GM19239 (cell line): ENCODE measurements at places on chromosomes 5 and 9.

DNA sequence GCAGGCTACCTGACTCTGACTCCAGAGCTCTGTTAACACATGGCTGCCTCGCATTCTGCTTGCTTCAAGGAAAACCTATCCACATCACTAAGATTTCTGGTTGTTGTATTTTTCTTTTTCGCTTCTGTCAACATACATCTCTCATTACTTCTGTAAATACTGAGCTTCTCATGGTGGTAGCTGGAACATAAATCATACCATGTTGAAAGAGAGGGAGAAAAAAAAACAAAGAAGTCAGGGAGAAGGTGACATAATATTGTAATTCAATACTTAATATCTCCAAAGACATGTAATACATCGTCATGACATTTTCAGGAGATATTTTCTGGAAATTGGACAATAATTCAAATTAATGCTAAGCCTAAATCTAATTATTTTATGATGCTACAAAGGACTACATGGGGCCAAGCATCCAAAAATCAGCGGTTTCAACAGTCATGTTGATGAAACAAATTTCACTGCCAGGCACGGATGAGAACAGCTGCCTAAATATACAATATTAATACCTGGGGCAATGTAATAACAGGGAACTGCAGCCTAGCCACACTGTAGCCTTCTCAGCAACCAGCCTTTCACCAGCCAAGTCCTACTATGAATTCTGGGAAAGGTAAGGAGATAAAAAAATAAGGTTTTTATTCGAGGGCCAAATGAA, 332.0 kb downstream of the TRIM32 start:
- no peak for DNase-seq

DNA sequence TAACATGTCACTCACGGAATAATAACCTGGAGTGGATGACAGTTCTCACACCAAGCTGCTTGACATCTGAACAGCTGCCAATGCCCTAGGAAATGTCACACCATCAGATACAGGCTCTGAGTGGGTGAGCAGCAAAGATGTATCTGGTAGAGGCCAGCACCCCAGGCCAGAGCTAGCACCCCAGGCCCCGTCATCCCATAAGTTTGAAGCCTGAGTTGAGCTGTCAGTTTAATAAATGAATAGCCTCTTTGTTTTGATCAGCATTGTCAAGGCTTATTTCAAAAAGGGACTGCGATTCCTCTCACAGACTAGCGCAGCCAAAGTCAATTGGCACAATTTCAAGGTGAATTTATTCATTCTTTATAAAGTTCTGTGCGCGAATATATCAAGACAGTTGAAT, 1327.1 kb downstream of the MAT2B start:
- no peak for DNase-seq

DNA sequence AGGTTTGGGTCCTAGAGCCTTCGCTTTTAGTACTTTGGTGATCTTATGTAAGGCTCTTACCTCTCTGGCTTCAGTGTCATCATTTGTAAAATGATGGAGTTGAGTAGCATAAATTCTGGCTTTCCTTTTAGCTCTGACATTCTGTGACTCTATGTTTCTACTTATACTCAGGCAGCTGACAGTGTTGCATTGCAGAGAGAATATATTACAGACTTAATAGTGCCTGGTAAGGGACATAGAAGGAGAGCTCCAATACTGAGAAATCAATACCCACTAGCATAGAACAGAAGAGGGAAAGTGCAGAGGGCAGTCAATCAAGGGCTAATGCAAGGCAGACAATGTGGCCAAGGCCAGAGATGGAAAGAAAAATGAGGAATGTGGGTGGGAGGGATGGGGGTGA, 371.4 kb upstream of the TLE4 start:
- no peak for DNase-seq

DNA sequence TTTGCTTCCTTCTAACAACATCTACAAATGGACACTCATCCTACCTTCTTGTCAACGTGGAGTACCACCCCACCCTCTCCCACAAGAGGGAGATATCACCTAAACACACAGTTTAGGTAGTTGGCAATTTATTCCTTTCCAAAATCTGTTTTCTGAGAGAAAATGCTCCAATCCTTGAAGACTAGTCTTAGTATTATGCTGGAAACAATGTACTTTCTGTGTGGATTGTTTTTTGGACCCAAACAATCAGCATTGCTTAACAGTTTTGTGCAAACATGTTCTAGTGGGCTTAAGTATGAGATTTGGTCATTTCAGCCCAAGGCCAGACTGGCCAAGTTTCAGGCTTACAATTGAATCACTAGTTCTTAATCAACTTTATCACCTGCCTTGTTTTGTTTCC, 359.1 kb downstream of the ARHGEF28 start:
- DNase-seq: no peak

DNA sequence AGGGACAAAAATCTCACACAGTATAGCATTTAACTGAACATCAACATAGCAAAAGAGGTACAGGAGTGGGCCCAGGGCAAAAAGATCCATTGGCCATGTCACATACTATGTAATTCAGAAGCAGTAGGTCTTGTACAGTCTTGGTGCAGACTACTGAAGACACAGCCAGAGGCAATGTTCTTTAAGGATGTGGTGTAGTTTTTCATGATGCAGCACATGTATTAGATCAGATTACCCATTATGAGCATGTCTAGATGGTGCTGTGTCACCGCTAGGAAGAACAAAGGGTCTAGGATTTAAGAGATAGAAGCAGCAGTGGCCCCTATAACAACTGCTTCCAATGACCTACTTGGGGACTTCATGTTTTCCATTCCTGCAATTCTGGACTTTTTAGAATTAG, 610.4 kb upstream of the MEF2C start:
- no peak for DNase-seq

- DNase-seq: no peak
Measured at GRCh38 chr9:86242071-86242470, 17.4 kb downstream of the C9orf153 start.

GRCh38 chr9:38347271-38347671, 45.2 kb upstream of the ALDH1B1 start:
- no peak for DNase-seq

GRCh38 chr5:122163121-122164069, 34.0 kb downstream of the ZNF474 start:
- no peak for DNase-seq

- no peak for DNase-seq
Measured at GRCh38 chr9:133426011-133426410, 3.8 kb downstream of the ADAMTS13 start.

DNA sequence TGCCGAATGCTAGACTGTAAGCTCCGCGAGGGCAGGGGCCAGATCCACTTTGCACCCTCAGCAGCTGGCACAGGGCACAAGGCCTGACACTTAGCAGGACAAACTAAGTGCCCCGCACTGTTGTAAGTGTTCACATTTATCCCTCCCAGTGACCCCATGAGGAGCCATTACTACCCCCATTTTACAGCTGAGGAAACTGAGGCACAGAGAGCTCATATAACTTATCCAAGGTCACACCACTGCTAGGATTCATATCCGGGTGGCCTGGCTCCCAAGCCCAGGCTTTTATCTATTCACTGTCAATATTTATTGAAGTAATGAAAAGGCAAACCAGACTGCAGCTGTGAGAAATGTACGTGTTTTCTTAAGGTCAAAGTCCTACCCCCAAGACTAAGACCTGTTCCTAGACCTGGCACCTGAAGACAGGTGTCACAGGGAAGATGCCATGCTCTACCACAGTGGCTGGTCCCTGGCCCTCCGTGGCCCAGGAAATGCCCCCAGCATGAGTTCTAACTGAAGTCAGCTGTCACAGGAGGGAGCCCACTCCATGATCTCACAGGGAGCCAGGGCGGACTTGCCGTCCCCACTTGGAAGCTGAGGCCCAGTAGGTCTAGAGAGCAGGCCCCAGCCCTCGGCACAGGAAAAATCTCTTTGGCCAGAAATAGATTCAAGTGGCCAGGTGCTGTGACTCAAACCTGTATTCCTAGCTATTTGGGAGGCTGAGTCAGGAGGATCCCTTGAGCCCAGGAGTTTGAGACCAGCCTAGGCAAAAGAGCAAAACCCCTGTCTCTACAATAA, 74.7 kb upstream of the IL17B start:
- no peak for DNase-seq

GRCh38 chr9:92324889-92325268, 271 bp downstream of the NOL8 start:
- DNase-seq: no peak

DNA sequence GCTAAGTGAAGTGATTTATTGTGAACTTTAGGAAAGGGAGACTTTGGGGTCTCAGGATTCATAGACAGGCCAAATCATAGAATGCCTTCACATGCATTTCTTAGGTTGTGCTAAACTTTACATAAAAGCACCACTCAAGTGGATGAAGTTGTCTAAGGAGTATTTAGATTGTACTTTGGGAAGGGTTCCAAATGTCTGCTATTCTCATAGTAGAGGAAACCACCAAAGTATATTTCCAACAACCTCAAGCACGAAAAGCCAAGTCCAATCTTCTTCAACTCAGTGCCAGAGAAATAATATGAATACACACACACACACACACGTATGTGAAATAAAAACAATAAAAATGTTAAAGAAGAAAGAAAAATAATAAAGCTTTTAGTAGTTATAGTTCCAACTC, 41.8 kb downstream of the ENC1 start:
- no peak for DNase-seq

- peak; percentile 26 for DNase-seq
Measured at GRCh38 chr9:110156902-110157301, 51.1 kb downstream of the C9orf152 start.

DNA sequence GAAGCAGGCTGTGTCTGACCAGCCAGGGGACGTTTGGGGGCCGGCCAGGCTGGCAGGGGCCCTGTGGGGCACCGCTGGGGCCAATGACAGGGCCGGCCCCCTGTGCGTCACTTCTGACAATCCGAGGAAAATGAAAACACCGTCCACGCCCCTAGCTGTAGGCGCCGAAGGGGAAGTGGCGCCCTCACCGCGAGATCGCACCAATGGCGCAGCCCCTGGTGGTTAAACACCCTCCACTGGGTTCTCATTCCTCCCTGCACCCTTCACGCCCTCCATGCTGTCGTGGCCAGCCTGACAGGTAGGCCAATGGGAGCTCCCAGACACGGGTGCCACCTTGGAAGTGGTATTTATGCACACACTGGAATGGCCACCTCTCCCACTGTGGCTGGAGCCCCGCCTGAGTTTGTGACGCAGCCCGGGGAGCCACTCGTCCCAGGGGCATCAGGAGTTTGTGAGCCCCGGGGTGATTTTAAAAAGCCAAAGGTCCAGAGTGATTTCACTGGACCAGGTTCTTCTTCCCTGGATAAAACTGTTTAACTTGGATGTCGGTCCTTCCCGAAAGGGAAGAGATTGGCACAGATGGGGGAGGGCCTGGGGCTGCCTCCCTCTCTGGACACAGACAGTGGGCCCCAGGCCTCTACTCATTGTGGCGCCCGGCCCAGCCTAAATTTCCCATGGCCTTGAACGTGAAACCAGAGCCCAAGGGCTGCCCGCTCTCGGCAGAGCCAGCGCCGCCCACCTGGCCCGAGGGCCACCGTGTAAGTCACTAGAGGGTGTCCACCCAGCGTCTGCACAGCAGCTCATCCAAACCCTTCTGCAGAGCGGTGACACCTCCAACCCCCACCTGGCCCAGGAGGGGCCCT, 49.7 kb downstream of the NKD2 start:
- DNase-seq: no peak

DNA sequence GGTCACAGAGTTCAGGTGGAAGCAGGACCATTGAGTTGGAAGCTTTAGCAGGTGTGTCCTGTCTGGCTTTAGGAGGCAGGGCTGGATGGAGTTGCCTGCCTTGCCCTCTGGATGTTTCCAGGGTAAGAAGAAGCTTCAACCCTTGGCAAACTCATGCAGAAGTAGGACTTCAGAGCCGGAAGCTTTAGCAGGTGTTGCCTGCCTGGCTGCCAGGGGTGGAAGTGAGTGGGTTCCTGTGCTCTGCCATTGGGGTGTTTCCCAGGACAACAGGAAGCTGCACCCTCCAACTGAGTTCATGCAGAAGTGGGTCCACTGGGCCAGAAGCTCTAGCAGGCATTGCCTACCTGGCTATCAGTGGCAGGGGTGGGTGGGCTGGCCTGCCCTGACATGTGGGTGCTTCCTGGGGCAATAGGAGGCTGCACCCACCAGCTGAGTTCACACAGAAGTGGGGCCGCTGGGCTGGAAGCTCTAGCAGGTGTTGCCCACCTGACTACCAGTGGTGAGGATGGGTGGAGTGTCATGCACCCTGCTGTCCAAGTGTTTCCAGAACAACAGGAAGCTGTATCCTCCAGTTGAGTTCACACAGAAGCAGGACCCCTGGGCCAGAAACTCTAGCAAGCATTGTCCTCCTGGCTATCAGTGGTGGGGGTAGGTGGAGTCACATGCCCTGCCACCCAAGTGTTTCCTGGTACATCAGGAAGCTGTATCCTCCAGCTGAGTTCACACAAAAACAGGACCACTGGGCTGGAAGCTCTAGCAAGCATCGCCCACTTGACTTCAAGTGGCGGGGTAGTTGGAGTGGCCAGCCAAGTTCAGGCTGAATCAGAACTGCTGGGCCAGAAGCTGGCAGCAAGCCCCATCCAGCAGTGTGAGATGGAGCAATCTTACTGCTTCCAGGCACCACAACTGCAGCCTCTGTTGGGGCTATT, 24.6 kb downstream of the LOX start:
- DNase-seq: no peak

- DNase-seq: no peak
Measured at GRCh38 chr5:123150089-123150488, 61.0 kb downstream of the PRDM6 start.

GRCh38 chr9:129182625-129183494, 4.8 kb upstream of the IER5L start:
- DNase-seq: no peak

- no peak for DNase-seq
Measured at GRCh38 chr9:70168521-70168920, 90.3 kb upstream of the SMC5 start.

DNA sequence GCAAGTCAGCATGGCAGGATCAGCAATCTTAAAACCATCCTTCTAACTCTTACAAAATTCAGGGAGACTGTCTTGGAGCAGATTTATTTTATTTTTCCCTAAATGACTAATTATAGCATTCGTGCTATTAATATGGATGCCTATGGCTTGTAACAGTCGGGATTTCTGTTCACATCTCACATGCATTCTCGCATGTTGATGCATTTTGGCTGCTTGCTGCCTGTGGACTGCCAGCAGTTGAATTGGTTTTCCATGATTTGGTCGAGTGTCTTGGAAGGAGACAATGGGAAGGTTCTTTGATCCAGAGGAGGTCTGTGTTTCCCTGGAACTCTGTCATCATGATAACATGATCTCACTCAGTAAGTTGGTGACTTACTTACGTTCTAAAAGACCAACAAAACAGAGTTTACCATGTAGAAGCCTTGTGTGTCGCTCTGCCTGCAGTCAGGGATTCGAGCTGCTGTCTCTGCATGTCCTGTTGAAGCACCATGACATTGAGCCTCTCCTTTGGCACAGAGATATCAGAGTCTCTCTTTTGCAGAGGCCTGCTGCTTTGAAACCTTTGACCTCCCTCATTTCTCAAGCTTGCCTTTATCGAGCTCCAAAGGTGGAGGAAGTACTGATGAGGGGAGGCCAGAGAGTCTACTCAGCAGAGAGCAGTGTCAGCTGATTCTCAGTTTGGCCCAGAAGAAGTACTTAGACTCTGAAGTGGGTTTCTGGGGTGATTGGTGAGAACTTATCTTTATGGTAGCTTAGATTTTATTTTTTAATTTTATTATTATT, 82.4 kb downstream of the ARHGAP26 start:
- no peak for DNase-seq
